Hippocampal formation (tissue), 2 donors: ENCODE measurements at places on chromosomes 4 and X.

GRCh38 chr4:153438916-153439756, 27.0 kb upstream of the TMEM131L start:
- DNase-seq: no peak

- DNase-seq: no peak
Observed at GRCh38 chrX:142873214-142873613, 152.5 kb upstream of the SPANXN4 start.

GRCh38 chr4:5785806-5786680, 75.0 kb downstream of the EVC start:
- DNase-seq: no peak

DNA sequence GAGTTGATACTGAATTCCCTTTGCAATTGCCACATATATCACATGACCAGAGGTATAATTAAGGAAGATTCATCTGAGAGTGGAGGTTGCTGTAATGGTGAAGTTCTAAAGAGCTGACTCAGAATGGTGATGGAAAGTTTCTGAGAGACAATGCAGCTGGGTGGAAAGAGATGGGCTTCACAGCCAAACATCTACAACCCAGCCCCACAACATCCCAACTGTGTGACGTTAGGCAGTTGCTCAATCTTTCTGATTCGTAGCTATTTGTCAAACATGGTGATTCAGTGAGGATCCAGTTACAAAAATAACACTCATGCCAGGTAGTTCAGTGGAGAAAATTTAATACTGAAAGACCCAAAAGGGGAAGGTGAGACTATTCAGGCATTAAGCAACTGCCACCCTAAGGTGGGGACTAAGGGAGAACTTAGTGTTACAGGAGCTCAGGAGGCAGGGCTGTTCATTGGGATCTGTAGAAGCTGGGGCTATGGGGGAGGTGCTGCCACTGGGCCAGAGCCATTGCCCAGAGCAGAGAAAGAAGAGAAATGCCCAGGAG, 6.9 kb upstream of the AFF1 start:
- DNase-seq: no peak

DNA sequence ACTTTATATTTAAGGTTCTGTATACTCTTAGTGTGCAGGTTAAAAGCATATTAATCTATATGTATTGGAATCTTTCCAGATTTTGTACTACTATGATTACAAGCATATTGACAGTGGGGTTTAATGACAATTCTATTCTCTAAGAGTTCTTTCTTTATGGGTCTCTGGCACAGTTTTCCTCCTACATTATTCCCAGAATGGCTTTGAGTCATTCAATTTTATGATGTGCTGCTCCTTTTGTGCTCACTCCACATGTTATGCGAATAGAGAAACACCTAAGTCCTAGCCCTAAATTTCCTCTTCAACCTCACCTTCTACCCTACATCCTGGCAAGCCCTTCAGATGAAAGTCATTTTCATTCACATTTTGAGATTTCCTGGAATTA, 209.9 kb upstream of the DIAPH2 start:
- no peak for DNase-seq

DNA sequence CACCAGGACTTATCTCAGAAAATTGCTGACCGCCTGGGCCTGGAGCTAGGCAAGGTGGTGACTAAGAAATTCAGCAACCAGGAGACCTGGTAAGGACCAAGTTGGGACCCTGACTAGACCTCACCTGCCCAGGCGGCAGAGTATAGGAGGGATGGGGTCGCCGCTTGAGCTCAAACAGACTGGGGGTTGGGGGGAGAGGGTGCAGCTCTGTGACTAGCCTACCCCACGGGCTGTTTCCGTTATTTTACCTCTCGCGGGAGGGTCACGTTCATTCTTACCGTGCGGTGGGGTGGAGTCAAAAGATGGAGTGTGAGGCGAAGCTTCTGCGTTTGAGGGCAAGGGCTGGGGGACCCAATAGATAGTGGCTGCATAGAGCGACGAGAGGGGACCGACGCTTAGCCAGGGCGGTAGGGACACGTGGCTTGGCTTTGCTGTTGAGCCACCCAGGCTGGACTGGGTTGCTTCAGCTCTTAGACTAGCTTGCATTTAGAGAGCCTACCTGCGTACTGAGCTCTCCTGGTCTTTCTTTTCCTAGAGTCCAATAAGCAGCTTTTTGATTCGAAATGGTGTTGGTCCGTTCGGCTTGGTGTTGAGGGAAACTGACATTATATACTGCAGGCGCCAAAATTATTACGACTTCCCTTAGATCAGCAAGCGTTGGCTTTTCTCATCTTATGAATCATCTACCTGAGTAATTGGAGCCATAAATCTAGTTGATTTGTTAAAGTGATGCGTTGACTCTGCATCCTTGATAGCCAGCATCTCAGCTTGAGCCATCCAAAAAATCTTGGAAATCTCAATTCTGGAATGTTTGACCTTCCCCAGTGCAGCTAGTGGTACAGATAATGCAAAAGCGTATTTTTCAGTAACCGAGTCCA, 591 bp downstream of the PRPS1 start:
- DNase-seq: peak; percentile 41

- DNase-seq: no peak
Observed at GRCh38 chrX:16839852-16840460, 30.2 kb downstream of the RBBP7 start.

- no peak for DNase-seq
Observed at GRCh38 chr4:76626686-76627465, 191.8 kb downstream of the SHROOM3 start.

DNA sequence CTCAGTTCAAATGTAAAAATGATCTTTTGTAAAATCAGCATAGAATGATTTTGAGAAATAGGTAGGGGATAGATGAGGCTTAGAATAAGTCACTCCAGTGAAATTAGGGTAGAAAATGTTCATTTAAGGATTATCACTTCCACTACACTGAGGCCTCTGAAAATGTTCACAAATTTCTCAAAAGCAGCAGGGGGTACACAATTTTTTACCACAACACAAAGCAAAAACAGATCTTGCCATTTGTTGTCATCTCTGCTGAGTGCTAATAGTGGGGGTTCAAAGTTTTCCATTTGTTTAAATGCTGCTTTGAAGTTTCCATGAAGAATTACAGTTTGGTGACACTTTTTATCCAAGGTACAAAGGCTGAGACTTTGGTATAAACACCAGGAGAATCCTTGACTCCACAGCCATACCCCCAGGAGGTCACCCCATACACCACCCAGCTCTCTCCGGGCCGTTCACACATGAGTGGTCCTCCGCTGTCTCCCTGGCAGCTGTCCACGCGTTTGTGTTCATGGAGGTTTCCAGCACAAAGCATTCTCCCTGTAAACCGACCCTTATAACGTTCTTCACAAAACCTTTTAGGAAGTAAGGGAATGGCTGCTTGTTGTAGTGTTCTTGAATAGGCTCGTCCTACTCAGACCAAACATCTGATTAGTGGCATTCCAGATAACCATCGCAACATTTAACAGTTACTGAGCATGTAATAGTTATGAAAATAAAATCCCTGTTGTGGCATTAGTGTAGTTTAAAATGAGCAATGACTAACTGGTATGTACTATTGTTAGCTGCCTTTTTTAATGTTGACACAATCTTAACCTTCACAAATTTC, 71.0 kb downstream of the PRSS12 start:
- no peak for DNase-seq

GRCh38 chrX:154369449-154370299, 4.8 kb downstream of the FLNA start:
- no peak for DNase-seq

GRCh38 chr4:78568640-78569305, 17.2 kb downstream of the ANXA3 start:
- no peak for DNase-seq

- DNase-seq: peak; percentile 45
Observed at GRCh38 chr4:153651587-153651986, 32.5 kb upstream of the TLR2 start.

GRCh38 chrX:3940000-3940610, 226.7 kb upstream of the PRKX start:
- DNase-seq: no peak

DNA sequence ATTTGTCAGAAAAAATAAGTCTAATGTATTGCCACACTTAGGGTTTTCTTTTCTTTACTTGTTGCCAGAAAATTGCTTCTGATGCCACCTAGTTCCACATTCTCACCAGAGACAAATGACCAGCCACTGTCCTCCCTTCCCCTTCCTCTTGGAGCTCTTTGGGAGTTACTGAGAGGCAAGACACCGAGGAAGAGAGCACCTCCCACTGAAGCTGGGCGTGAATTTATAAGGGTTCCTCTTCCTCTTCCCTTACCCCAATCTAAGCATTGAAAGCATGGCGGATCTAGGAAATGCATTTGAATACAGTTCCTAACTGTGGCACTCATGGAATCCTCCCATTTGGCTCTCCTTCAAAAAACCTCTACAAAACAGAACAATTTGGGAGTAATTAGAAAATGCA, 30.0 kb downstream of the ANXA3 start:
- no peak for DNase-seq

DNA sequence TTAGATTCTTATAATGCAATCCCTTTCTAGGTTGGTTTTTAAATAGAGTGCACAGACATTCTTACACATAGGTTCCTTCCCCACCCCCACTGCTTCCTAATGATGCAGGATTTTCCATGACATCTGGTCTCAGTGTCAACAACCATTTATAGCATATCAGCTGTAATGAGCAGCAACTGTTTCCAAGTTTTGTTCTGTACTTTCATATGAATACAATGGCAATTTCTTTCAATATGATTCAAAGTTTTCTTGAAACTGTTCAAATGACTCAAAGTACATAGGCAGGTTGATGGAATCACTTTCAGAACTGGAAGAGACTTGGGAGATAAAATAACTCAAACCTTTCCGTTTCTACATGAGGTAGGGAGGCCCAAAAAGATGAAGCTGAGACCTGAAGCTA, 220.7 kb downstream of the CAMK2D start:
- no peak for DNase-seq

GRCh38 chr4:145034727-145035211, 63.2 kb downstream of the ANAPC10 start:
- DNase-seq: no peak

DNA sequence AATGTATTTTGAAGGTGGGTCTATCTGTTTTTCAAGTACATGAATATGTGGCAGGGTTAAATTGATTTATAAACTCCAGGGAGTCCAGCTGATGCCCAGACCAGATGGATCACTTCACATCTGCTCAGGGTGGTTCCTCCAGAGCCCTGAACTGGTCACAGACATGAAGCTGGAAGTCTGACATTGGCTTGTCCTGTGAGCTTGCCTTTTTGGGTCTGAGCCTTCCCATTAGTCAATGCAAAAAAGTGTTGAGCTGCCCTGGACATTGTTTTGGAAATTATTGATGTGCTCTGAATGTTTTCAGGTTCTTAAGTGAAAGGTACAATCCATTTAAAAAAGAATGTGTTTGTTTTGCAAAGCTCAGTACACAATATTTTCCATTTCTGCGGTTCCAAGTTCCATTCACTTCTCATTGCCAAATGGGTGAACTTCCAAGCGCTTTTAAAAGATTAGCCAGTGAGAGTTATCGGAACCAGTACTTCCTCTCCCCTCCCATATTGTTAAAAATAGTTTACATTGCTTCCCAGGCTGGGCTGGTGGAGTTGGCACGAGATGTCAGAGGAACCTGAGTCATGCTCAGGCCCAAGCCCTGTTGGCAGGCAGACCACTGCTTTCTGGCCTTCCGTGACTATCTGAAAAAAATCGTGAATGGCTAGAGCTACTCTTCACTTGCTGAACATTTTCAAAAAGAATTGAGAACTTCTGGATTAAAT, 52.1 kb downstream of the PDGFRA start:
- DNase-seq: no peak

GRCh38 chrX:37684426-37684825, 1.2 kb upstream of the XK start:
- no peak for DNase-seq

DNA sequence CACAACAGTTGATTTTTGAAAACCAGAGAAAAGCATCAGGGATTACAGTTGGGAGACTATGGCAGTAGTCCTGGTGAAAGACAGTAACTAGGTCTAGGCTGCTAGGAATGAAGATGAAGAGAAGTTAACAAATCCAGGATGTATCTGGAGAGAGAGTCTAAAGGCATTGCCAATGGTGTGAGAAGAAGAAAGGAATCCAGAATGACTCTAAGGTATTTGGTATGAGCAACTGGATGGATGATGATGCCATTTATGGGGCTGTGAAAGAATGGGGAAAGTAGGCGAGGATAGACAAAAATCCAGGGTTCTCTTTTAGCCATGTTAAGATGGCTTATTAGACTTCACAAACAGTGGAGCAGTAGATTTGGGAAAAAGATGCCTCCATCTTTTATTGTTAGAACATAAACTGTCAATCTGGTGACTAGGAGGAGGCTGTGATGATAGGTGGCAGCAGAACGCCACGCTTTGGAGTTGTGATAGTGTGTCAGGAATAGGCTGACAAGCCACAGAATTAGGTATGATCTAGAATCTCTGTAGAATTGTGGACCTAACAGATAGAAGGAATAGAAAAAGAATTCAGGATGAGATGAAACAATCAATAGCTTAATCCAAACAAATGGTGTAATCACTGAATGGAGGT, 27.3 kb upstream of the JADE1 start:
- peak; percentile 3 for DNase-seq

DNA sequence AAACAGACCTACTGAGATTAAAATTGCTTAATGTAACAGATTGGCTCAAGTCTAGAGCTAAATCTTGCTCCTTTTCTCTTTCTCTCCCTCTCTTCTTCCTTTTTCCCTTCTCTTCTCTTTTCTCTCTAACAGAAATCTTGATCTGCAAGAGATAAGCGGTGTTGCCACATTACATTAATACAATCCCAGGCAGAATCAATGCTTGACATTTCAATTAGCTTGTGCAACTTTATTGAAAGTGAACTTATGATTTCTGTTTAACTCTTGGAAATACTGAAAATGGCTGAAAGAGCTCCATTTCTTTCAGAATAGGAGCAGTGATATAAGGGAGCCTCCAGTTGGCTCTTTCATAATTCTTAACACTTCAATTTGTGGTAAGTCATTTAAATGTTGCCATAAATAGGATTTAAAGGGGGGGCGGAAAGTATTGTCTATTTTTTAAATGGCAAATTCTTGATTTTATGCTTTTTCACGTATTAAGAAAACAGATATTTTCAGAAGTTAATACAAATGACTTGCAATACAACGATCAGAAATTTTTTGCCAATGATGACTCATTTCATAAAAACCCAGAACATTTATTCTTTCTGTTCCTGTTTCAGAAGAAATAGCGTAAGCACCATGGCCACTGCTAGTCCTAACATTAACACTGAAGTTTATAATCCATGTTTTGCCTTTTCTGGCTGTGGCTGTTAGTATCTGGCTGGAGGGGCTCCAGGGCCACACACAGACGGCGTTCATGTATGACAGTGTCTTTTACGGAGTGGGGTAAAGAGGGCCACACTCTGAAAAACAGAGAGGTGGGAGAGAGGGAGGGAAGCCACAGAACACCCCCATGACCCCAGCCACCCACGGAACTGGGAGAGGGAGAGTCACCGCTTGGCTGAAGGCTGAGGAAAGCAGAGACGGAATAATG, 115.7 kb upstream of the FAT1 start:
- DNase-seq: no peak

- DNase-seq: no peak
Observed at GRCh38 chr4:10347281-10347795, 109.9 kb downstream of the ZNF518B start.

DNA sequence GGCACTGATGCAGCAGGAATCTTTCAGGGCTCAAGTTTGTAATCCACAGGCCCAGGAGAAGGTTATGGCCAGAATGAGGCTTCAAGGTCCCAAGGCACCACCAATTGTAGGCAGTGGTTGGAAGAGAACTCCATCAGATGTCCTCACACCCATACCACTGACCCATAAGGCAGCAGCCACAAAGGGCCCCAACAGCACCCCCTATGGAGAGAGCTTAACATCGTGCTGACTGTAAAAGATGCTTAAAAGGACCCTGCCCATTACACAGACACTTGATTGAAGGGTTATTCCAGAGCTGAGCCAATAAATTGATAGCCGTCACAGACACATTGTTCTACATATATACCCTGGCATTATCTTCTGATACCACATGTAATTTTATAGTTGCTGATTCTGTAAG, 113.7 kb downstream of the SOWAHB start:
- DNase-seq: no peak
